ENCODE measurements at places on chromosomes 7 and 10.

DNA sequence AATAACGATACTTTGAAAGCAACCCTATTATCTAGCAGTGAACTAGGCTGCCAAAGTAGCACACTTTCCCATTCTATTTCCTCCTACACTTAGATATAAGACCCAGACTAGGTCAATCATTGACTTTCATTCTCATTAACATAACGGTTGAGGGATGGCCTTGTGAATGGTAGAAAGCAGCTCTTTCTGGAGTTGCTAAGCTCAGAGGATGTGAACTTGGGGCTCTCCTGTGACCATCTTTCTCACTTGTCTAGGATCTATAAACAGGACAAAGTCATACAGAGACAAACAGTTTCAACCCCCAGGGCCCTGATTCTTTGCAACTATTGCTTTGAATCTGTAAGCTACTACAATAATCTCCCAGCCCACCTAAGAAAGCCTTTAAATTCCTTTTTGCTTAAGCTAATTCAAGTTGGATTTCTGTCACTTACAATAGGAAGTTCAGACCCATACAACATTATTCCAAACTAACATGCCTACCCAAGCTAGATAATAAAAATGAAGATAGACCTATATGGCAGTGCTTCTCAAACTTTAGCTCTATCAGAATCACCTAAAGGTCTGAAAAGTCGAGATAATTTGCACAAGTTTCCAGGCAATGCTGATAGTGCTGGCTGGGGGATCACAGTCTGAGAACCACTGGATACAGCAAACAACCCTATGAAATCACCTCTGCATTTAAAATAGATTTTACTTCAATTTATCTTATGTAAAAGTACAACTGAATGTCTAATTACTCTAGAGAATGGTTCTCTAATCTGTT, 16.7 kb downstream of the P4HA1 start:
- no peak for DNase-seq

DNA sequence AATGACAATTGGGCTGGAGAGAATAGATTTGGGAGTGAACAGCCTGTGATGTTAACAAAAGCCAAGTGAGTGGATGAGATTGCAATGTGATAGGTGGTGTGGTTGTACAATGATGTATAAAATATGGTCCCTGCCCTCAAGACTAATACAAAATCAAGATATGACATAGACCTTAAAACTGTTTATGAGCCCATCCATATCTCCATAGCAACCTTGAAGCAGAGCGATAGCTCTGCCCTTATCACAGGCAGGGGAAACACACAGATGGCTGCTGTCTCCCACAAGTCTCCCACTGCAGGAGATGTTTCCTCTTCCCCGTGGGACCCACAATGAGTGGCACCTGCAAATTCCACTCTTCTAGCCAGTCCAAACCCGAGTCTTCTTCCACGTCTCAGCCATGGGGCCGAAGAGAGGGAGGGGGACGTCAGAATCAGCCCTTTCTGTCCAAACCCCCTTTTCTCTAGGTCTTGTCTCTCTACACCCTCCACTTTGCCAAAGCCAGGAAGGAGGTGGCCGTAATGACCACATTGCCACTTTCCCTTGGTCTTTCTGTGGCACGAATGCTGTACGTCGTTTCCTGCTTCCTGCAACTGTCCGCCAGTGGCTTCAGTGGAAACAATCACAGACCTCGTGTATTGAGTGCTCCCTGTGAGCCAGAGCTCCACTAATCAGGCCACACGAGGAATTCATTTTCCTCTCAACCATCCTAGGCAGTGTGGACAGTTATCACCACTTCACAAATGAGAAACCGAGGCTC, 7.5 kb upstream of the TBXAS1 start:
- no peak for DNase-seq

DNA sequence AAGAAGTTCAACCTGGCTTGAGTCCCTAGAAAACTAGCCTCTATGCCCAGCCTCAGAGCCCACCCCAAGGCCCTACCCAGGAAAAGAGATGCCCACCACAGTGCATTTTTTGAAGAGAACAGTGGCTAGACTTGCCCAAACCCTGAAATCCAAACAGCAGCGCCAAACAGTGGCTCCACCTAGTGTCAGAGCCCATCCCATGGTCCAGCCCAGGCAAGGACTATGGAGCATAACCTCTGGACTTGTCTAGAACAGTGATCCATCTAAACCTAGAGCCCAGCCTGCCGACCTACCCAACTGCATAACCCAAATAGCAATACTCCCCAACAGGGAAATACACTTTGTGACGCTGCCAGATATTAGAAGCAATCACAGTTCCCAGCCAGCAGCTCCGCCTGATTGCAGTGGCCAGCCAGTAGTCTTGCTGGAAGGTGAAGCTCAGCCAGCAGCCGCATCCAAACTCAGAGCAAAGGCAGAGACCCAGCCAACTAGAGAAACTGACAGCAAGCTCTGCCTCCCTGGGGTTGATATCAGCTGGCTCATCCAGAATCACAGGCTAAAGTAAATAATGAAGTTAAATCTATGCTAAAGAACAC, 44.5 kb downstream of the HBP1 start:
- no peak for DNase-seq

- no peak for DNase-seq
Measured at GRCh38 chr7:35258868-35259522, 5.1 kb upstream of the TBX20 start.

DNA sequence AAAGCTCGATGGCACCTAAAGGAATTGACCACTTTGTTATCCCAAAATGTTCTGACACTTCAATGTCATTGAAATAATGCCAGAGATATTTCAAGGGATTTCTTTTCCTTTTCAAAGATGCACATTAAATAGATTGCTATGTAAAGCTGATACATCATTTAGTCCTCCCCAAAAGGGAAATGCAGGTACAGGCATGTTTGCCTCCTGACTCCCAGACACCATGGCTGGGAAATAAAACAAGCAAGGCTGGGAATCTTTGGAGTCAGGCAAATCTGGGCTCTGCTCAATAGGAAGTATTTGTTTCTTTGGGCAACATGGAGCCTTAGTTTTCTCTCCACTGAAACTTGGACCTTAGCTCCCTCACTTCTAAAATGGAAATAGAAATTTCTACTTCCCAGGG, 230.8 kb upstream of the LRRTM3 start:
- DNase-seq = no peak

GRCh38 chr7:35729061-35729783, 34.3 kb upstream of the HERPUD2 start:
- no peak for DNase-seq

DNA sequence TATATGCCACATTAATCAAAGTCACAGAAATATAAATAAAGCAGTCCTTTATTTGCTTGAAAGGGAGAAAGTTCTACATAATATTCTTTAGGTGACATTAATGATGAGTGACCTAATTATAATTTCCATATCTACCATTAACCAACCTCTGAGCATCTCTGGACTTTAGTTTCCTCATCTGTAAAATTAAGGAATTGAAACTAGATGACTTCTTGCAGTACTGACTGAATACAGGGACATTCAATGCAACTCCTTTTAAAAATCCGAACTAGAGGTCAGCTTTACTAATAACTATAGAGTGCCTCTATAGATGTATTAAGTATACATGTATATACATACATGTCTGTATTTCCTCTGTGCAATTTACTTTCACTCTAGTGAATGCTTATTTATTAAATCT, 3.9 kb downstream of the FMC1 start:
- no peak for DNase-seq

DNA sequence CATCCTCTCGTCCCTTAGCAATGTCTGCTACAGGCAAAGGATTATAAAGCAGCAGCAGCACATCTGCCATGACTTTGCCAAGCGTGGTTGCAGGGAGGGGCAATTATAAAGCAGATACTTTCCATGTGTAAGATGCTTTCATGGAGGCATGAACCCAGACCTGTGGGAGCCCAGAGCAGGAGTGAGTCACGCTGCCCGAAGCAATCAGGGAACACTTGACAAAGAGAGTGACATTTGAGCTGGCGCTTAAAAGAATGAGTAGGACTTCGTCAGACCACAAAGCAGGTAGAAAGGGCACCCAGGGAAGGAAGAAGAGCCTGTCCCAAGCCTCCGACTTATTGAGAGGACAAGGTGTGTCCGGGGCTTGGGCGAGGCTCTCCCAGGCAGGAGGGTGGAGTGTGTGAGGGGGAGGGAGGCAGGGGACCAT, 147.2 kb downstream of the MYOF start:
- no peak for DNase-seq

DNA sequence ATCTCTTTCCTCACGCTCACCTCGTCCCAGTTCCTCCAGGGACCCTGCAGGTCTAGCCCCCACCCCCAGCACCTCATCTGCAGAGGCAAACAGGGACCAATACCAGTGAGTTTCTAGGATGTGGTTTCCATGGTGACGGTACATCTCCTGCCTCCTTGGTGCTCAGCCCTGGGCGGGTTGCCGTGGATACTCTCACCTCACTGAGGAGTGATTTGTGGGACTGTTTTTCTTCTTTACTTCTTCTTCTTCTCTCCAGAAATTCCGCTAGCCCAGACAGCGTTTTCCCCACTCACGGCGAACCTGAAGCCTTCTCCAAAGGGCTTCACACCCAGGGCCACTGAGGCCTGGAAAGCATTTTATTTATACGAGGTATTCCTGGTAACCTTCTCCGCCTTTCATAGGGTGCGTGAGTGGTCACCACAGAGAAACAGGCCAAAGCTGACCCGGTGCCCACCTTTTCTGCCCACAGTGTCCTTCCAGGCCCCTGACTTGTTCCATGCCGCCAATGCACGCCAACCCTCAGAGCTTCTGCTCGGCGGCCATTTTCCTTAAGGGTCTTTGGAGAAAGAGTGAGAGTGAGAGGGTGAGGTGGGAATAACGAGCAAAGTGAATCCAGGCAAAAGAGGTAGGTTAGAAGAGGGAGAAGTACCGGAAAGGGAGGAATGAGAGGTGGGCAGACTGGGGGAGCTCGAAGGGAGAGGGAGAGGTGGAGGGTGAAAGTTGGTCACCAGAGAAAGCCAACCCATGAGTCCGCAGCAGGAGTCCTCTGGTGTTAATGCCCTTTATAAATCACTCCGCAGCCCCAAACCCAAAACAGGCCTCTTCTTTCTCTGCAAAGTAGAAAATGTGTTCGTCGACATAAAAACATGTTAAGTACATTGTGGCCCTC, 15.5 kb downstream of the FAM241B start:
- peak; percentile 72 for DNase-seq

- DNase-seq = no peak
Measured at GRCh38 chr7:138524259-138524658, 64.2 kb downstream of the TRIM24 start.

DNA sequence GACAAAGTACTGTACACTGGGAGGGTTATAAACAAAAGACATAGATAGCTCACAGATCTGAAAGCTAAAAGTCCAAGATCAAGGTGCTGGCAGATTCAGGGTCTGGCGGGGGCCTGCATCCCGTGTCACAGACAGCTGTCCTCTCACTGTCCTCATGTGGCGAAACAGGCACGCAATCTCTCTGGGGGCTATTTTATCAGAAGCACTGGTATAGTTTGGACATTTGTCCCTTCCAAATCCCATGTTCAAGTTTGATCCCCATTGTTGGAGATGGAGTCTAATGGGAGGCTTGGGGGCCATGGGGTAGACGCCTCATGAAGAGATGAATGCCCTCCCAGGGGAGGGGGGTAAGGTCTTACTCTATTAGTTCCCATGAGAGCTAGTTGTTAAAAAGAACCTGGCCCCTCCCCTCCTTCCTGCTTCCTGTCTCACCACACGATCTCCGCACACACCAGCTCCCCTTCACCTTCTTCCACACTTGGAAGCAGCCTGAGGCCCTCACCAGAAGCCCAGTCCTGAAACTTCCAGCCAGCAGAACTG, 72.5 kb upstream of the UCN3 start:
- DNase-seq = no peak

DNA sequence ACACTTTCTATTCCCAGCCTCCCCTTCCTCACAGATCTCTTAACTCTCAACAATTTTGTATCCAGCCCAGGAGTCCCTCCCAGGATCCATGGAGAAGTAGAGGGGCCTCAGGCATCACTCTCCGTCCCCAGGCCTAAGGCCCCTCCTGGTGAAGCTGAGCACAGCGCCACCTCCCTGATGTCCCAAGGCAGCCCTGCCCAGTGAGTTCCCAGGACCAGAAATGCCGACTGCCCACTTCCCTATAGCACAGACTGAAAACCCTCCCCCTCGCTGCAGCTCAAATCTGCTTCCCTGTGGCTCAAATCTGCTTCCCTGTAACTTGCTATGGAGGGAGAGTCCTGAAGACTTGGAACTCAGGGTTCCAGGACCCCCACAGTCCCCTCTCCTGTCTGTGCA, 35.6 kb downstream of the YKT6 start:
- DNase-seq = no peak

- peak; percentile 63 for DNase-seq
Measured at GRCh38 chr10:92688927-92689662, 660 bp upstream of the HHEX start.

- DNase-seq = no peak
Measured at GRCh38 chr10:101986624-101986971, 69.4 kb downstream of the ARMH3 start.

DNA sequence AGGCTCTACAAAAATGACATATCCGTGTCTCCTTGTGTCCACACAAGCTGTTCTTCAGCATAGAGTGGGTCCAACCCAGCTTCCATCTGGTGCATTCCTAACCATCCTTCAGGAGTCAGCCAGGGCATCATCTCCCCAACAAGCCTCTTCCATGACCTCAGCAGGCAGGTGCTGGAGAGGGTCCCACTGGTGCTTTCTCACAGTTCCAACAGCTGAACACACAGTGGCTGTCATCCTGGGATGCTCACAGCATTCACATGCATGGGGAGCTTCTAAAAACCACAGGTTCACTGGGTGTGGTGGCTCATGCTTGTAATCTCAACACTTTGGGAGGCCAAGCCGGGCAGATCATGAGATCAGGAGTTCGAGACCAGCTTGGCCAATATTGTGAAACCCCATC, 6.4 kb upstream of the CYP3A4 start:
- DNase-seq = no peak

- DNase-seq = no peak
Measured at GRCh38 chr10:3757638-3758490, 27.1 kb downstream of the KLF6 start.

- DNase-seq = no peak
Measured at GRCh38 chr7:26787701-26788100, 76.7 kb downstream of the SKAP2 start.

- DNase-seq = no peak
Measured at GRCh38 chr7:29723599-29723998, 82.7 kb upstream of the WIPF3 start.

DNA sequence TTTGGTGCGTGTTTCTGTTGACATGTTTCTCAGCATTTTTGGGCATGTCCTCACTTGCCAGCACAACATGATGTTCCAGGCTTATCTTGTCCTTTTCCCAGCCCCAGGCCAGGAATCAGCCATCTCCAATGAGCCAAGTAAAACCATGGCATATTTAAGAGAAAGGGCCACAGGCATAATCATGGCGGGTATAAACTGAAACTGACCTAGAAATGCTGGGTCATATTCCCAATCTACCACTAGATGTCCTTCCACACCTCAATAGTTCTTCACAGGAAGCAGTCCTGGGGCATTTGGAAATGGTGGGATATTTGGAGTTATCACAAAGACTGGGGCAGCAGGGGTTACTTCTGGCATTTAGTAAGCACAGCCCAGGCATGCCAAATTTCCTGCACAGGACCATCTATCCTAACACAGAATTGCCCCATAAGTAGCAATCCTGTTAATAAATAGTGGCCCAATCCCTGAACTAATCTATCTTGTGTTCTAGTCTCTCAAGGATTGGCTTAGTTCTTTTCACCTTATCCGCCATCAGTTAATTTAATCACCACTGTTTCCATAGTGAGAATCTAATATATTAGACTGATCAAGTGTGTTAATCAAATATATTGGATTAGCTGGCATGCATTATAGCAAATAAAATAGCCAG, 101.6 kb downstream of the NPSR1 start:
- DNase-seq = no peak

- no peak for DNase-seq
Measured at GRCh38 chr7:78074713-78075112, 276.1 kb downstream of the PHTF2 start.

GRCh38 chr10:123150986-123151736, 3.0 kb upstream of the BUB3 start:
- DNase-seq = no peak
